ENCODE measurements at places on chromosomes 5 and 9.

DNA sequence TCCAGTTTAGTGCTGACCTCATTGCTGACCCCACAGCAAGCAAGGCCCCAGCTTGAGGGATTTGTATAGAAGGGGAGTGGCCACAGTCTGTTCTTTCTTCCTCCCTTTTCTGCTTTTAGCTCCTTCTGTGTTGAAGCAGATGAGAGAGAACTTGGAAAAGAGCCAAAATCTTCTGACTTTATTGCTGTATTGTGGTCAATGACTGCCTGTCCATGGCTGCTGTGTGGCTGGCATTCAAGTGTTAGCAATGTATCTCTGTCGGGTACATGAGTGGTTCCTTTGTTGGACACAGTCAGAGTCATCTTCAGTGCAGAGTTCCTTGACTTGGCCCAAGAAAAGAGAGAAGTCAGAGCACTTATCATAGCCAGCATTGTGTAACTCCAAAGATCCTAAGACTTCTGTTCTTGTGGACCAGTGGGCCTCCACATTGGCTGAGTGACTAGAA lies 154.1 kb downstream of the LRRC70 start:
- DNase-seq, result no peak

GRCh38 chr5:103475629-103476240 lies 86.9 kb downstream of the NUDT12 start:
- DNase-seq, result peak; percentile 61

DNA sequence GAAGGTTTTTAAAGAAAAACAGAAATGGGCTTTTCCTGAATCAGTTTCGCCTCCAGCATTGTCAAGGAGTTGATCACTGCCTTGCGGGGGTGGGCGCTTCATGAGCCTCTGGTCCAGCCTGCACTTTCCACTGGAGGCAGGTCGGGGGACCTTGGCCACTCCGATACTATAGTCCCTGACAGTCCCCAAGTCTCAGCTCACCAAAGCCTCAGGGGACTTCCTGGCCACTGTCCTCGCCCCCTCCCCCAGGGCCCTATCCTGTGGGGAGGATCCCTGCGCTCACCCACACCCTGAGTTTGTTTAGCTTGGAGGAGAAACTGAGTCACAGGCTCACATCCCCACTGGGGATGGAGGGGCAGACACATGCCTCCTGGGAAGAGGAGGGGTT lies 1.4 kb downstream of the SLC6A19 start:
- DNase-seq, result no peak

GRCh38 chr9:133491656-133491925 lies 12.7 kb upstream of the SLC2A6 start:
- no peak for DNase-seq

DNA sequence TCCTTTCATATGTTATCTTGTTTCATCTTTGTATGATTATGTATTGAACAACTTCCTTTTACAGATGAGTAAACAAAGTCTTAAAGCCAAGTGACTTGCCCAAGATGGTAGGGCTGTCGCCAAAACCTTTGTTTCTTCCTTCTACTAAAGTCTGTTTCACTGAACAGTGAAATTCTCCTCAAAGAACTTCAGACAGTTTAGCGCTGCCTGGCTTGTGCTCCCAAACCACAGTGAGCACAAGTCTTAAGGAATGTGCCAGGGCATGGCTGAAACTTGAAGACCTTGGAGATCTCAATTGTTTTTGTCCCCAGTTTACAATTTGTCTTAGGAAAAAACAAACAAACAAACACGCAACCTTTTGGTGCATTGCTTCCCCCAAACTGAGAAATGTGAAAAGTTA lies 273.5 kb downstream of the CRB2 start:
- DNase-seq, result no peak

Data from hippocampal formation (tissue), 2 donors.